Activated CD8-positive, alpha-beta memory T cell treated with anti-CD3 and anti-CD28 coated beads for 1 hour (primary cell): ENCODE measurements at places on chromosomes 6 and 20.

DNA sequence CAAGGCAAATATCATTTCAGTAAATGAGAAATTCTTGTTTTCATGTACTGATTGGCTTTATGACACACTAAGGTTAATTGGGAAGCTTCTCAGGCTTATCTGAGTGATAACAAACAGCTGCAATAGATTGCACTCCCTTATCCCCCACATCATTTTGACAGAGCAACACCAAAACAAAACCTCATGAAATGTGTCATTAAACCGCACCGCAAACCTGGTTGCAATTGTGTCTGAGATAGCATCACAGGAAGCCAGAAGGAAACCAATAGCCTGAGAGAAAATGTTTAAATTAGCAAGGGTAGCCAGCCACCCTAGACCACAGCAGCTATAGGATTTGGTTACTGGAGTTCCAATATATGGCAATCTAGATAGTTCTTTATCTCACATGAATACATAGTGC lies 31.6 kb upstream of the LAMA4 start:
- no peak for DNase-seq

DNA sequence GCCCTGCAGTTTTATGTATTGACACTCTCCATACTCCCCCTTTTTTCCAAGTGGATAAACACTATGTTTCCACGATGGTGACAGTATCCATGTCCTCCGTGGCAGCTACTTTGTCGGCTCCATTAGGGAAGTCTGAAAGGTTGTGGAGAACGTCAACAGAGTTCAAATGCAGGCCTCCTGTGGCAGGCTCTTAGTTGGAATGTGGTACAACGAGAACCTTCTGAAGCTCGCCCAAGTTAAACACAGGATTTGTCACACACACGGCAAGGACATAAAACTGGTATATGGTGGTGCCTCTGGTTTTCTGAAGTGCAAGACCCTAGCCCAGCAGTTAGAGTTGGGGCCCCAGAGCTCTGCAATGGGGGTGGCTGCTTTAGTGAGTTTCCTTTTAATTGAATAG lies 187.0 kb upstream of the TAB2 start:
- DNase-seq: no peak

- no peak for DNase-seq
Observed at GRCh38 chr20:22797103-22797502, 212.7 kb upstream of the FOXA2 start.

- DNase-seq: no peak
Observed at GRCh38 chr6:20331042-20331441, 70.6 kb upstream of the E2F3 start.
